ENCODE measurements at places on chromosomes 7 and 10.

GRCh38 chr10:79053481-79054202, 15.1 kb upstream of the ZMIZ1 start:
- no peak for DNase-seq

DNA sequence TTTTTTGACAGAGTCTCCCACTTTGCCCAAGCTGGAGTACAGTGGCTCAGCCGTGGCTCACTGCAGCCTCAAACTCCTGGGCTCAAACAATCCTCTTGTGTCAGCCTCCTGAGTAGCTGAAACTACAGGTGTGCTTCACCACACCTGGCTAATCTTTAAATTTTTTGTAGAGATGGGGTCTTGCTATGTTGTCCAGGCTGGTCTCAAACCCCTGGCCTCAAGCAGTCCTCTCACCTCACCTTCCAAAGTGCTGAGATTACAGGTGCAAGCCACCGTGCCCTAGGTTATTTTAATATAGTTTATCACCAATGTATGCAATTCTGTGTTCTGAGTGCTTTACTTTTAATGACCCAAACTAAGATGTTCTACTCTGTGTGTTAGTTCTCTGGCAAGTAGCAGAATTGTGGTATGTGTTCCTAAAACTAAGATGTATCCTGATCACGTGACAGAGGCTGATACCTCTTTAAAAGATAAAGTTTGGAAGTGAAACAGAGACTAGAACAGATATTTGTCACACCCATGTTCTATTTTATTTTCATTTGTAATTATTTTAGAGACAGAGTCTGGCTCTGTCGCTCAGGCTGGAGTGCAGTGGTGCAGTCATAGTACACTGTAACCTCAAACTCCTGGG, 22.1 kb upstream of the PFKFB3 start:
- DNase-seq, result no peak

DNA sequence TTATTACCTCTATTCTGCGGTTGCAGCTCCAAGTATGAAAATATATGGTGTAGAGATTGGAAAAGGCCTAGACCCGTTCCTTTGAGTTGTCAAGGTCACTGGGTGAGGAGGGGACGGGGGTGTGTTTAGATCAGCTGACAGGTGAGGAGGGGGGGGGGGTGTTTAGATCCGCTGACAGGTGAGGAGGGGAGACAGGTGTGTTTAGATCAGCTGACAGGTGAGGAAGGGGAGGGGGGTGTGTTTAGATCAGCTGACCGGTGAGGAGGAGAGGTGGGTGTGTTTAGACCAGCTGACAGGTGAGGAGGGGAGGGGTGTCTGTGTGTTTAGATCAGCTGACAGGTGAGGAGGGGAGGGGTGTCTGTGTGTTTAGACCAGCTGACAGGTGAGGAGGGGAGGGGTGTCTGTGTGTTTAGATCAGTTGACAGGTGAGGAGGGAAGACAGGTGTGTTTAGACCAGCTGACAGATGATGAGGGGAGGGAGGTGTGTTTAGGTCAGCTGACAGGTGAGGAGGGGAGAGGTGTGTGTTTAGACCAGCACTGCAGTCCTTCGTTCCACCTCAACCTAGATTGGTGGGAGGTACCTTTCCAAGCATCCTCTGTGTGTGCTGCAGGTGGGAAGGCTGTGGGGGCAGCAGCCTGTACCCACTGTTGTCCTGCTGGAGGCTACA, 655.0 kb upstream of the ADARB2 start:
- no peak for DNase-seq

- DNase-seq, result no peak
Measured at GRCh38 chr10:89240519-89240918, 11.1 kb downstream of the LIPA start.

DNA sequence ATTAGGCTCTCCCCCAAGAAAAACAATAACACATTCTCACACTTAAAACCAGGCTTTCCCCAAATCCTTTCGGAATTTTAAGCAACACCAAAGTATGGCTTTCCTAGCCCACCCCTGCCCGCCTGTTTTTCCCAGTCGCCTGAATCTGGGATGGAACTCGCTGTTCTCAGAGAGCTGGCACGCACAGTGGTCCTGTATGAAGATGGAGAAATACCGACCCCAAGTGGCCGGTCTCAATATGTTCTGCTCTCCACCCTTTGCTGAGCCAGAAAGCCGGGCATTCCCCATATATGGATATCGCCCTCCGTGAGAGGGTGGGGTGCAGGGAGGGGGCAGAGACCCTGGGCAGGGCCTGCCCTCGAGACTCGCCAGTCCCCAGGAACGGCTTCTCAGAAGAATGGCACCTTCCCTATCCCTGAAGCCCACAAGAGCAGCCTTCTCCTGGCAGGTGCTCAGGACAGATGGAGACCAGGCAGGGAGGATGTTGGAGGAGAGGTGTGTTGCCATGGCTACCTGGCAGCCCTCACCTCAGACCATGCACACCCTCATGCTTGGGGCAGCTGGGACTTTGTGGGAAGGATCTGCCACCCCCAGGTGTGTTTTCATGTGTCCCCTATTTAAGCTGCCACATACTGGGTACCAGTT, 3.4 kb downstream of the TACR2 start:
- DNase-seq, result peak; percentile 47

- DNase-seq, result no peak
Measured at GRCh38 chr10:86333826-86334487, 32.6 kb downstream of the GRID1 start.

GRCh38 chr7:938546-939185, 15.8 kb downstream of the ADAP1 start:
- no peak for DNase-seq
